Endodermal cell (in vitro differentiated cells): ENCODE measurements at places on chromosomes 6 and 20. TPM values are rescaled to one million over a fixed set of nuclear protein-coding genes. Genes with fewer than 3 reads are reported as not detected.

DNA sequence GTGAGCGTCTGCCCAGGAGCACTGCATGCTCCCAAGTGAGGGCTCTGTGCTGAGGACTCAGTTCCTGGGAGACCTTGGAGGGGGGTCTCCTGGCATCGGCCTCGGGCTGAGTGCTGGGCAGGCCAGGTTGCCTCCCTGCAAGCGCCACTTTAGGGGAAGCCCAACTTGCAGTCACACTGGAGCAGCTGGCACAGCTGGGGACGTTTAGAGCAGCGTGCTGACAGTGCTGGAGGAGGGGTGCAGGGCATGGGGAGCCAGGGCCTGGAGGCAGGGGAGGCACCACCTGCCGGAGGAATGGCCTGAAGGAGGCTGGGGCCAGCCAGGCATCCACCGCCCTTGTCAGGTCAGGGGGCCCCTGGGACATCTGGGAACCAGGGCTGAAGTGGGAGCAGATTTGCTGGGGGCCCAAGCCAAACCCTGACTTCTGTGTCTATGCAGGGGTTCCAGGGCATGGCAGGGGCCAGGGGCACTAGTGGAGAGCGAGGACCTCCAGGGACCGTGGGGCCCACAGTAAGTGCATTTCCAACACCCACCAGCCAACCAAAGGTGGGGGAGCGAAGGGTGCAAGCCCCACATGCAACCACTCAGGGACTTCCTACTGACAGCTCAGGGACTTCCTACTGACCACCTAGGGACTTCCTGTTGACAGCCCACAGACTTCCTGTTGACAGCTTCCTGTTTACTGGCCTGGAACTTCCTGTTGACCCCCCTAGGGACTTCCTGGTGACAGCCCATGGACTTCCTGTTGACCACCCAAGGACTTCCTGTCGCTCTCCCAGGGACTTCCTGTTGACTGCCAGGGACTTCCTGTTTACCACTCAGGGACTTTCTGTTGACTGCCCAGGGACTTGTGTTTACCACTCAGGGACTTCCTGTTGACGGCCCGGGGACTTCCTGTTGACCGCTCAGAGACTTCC is 33.6 kb downstream of the COL20A1 start:
- no peak overlapping the region for H3K27ac ChIP-seq
- no peaks in the 10 kb centered on the region for H3K4me1 ChIP-seq
- no peak for DNase-seq
- no peaks in the 10 kb centered on the region for H3K36me3 ChIP-seq
- no peak overlapping the region for H3K4me3 ChIP-seq

GRCh38 chr6:107466062-107466461 is 6.7 kb upstream of the PDSS2 start:
- no peaks in the 10 kb centered on the region for H3K36me3 ChIP-seq
- no peaks in the 10 kb centered on the region for H3K4me1 ChIP-seq
- H3K27me3 ChIP-seq, result no peaks in the 10 kb centered on the region
- DNase-seq, result no peak

- no peak overlapping the region for H3K4me3 ChIP-seq
- no peaks in the 10 kb centered on the region for H3K4me1 ChIP-seq
- peak; percentile 71 for DNase-seq
- no peaks in the 10 kb centered on the region for H3K36me3 ChIP-seq
Observed at GRCh38 chr6:122869437-122870024, 80.5 kb downstream of the SMPDL3A start.

DNA sequence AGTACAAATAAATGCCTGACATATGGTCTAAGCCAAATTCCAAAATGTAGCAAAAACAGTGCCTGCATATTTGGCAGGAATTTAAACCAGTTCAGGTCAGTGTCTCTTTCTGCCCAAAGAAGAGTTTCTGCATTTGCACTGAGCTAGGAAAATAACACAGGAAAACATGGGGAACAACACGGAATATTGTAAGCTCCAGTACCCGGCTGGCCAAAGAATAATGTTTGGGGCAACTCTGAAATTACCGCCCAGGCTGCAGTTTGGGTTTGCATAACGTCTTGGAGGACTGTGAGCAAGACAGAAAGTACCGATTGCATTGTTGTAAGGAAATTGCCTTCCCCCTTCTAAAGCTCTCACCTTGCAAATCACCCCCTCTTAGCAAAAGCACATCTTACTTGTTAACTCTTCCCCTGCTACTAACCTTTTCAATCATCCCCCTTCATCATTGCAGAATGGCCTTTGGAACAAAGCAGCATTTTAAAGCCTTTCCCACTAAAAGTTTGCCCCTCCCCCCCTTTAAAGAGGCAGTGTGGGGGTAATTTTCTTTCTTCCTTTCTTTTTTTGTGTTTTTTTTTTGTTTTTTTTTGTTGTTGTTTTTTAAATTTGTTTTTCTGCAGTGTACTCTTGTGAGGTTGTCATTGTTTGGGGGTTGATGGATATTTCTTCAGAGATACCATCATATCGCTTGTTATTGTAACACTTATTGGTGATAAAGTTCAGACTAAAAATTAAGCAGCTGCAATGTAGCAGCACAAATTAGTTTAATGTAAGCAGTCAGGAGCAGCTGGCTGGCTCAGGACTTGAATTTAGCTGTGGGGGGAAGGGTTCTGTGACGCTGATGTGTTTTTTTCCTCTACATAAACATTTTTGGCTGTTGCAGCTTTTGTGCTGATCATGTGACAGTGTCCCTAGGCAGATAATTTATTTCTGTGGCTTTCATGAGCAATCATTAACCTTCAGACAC is 100.0 kb upstream of the CITED2 start:
- no peaks in the 10 kb centered on the region for H3K36me3 ChIP-seq
- H3K27me3 ChIP-seq, result no peaks in the 10 kb centered on the region
- H3K4me3 ChIP-seq, result peak overlapping the region; percentile 65
- peak overlapping the region; percentile 90 for H3K27ac ChIP-seq

GRCh38 chr6:123622780-123623179 is 14.0 kb downstream of the TRDN start:
- DNase-seq, result no peak
- no peaks in the 10 kb centered on the region for H3K36me3 ChIP-seq
- H3K27me3 ChIP-seq, result no peaks in the 10 kb centered on the region
- H3K4me1 ChIP-seq, result no peaks in the 10 kb centered on the region
- no peak overlapping the region for H3K27ac ChIP-seq

DNA sequence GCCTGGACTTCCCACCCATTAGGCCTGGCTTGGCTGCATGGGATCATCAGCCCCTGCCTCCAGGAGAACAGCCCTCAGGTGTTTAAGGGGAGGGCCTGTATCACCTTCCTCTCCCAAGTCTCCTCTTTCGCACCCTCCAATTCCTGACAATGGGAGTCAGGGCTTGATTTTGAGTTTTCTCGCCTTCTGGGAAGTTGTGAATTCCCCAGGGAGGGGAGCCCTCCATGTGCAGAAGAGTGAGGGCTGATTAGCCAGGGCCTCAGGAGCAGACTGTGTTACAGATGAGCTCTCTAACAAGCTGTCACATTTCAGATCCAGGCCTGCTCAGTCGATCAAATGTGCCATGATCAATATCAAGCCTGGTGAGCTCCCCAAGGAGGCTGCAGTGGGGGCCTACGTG is 42.4 kb downstream of the CNBD2 start:
- H3K4me1 ChIP-seq, result peaks cover 3% of the 10 kb centered on the region
- no peaks in the 10 kb centered on the region for H3K36me3 ChIP-seq
- peak; percentile 93 for DNase-seq
- no peaks in the 10 kb centered on the region for H3K27me3 ChIP-seq
- H3K4me3 ChIP-seq, result no peak overlapping the region
- peak overlapping the region; percentile 22 for H3K27ac ChIP-seq

DNA sequence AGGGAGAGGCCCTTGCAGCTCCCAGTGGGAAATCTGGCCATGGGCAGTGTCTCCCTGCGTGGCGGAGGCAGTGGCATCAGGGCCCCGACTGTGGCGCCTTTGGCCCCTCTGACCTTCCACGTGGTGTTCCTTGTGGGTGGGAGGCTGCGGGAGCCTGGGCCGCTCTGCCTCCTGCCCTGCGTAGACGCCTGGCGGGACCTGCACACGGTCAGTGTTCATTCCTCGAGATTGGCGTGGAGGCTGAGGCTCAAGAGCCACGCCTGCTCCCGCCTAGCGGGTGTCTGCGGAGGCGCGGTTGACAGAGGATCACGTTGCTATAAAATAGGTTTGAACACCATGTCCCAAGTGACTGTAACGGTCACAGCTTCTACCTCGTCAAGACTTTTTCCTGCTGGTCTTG is 14.0 kb downstream of the COL9A3 start:
- H3K4me3 ChIP-seq, result no peak overlapping the region
- DNase-seq, result peak; percentile 36
- no peaks in the 10 kb centered on the region for H3K27me3 ChIP-seq
- peaks cover 45% of the 10 kb centered on the region for H3K36me3 ChIP-seq

DNA sequence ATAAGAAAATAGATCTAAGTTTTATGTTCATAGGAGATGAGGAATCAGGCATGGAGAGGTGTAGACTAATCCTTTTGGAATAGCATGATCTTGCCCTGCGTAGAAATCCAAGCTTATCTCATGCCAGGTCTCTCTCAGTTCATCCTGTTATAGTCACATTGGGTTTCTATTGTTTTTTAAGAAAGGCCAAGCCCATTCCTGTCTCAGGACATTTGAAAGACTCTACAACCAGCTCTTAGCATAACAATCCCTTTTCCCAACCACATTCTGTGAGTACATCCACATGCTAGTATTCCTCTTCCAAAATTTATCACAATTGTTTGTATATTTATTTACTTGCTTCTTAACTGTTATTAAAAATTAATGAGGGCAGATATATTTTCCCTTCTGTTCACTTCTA is 130.3 kb downstream of the MMUT start:
- H3K27ac ChIP-seq, result no peak overlapping the region
- H3K36me3 ChIP-seq, result no peaks in the 10 kb centered on the region
- no peak overlapping the region for H3K4me3 ChIP-seq
- DNase-seq, result no peak
- H3K27me3 ChIP-seq, result no peaks in the 10 kb centered on the region

GRCh38 chr20:3090565-3090964 is 6.0 kb upstream of the AVP start:
- H3K36me3 ChIP-seq, result no peaks in the 10 kb centered on the region
- H3K27me3 ChIP-seq, result peaks cover 27% of the 10 kb centered on the region
- no peak for DNase-seq
- no peak overlapping the region for H3K4me3 ChIP-seq
- no peak overlapping the region for H3K27ac ChIP-seq
- H3K4me1 ChIP-seq, result no peaks in the 10 kb centered on the region

GRCh38 chr6:44309092-44309491 is 4.1 kb downstream of the AARS2 start:
- H3K27me3 ChIP-seq, result no peaks in the 10 kb centered on the region
- peaks cover 10% of the 10 kb centered on the region for H3K4me1 ChIP-seq
- peaks cover 65% of the 10 kb centered on the region for H3K36me3 ChIP-seq
- H3K27ac ChIP-seq, result no peak overlapping the region
- DNase-seq, result no peak
- H3K4me3 ChIP-seq, result no peak overlapping the region

DNA sequence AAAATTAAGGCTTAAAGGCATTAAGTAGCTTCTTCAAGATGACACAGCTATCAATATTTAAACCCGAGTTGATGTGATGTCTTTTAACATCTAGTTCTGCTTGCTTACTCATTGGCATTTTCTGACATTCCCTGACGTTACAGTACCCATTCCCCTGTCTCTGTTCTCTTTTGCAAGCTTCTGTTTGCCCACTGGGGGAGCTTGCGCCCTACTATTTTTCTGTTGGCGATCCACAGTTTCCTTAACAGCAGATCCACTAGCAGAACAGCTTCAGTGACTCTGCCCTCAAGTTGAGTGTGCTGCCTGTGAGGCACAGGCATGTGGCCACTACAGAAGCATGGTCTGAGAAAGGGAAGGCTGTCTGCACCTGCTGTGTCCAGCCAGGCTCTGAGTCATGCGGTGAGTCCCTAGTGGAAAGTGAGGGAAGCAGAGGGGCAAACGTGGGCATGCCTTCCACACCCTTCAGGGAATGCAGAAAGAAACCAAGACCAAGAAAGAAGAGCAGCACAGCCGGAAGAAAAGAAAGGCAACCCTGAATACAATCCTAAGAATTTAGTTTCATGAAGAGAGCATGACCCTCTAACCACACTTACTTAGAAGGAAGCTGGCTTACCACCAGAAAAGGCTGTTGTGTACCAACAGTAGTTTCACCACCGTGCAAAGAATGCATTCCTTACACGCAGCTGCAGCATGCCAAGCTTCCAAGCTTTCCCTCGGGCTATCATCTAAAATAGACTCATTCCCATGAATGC is 97.7 kb upstream of the VGLL2 start:
- no peaks in the 10 kb centered on the region for H3K36me3 ChIP-seq
- no peaks in the 10 kb centered on the region for H3K27me3 ChIP-seq
- no peak overlapping the region for H3K27ac ChIP-seq
- no peak overlapping the region for H3K4me3 ChIP-seq

- DNase-seq, result no peak
- no peaks in the 10 kb centered on the region for H3K36me3 ChIP-seq
- no peaks in the 10 kb centered on the region for H3K4me1 ChIP-seq
- no peak overlapping the region for H3K27ac ChIP-seq
Observed at GRCh38 chr20:41631826-41632225, 13.6 kb upstream of the CHD6 start.

GRCh38 chr20:26163890-26164289 is 467.2 kb upstream of the ZNF337 start:
- no peak for DNase-seq
- no peaks in the 10 kb centered on the region for H3K36me3 ChIP-seq

DNA sequence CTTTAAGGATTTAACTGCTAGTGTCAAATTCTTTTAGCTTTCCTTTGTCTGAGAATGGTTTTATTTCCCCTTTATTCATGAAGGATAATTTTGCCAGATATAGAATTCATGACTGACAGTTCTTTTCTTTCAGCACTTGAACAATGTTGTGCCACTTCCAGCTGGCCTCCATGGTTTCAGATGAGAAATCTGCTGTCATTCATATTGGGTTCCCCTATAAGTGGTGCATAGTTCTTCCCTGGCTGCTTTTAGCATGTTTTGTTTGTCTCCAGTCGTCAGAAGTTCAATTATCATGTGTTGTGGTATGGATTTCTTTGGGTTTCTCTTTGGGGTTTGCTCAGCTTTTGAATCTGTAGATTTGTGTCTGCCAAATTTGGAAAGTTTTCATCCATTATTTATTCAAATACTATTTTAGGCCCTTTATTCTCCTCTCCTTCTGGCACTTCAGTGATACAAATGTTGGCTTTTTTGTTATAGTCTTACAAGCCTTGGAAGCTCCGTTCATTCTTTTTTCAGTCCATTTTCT is 76.3 kb upstream of the TGM3 start:
- no peaks in the 10 kb centered on the region for H3K36me3 ChIP-seq
- no peak for DNase-seq
- H3K27me3 ChIP-seq, result no peaks in the 10 kb centered on the region
- H3K4me3 ChIP-seq, result no peak overlapping the region
- H3K4me1 ChIP-seq, result no peaks in the 10 kb centered on the region

DNA sequence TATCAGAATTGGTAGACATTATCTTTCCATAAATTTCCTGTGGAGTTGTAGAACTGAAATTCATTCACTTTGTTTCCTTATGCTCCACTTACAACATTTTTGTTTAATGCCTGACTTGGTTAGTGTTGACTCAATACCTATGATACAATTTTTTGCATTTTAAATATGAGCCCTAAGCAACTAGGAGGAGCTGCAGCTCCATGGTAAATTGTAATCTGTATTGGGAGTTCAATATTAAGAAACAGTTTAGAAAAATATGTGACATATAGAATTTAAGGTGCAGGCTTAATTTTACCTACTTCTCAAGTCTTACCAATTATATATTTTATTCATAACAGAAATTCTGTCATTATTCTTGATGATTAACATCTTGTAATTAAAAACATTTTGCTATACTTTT is 868.3 kb downstream of the EYS start:
- no peaks in the 10 kb centered on the region for H3K36me3 ChIP-seq
- DNase-seq, result no peak
- no peak overlapping the region for H3K27ac ChIP-seq
- H3K27me3 ChIP-seq, result no peaks in the 10 kb centered on the region
- peaks cover 4% of the 10 kb centered on the region for H3K4me1 ChIP-seq

PTPN1 gene
- total RNA-seq, result 27.5 and 28.7 TPM in 2 replicates

WFDC11 gene
- not detected in 3 replicates for total RNA-seq

MRPS18B gene
- total RNA-seq, result 34.0 to 41.4 TPM (median 37.6 TPM) in 3 replicates

DUSP15 gene
- total RNA-seq, result 2.8 and 3.8 TPM in 2 replicates
